Cardiac muscle cell (in vitro differentiated cells and primary cell): ENCODE measurements at places on chromosomes 6 and 20.
A peak's percentile ranks its signal among the peaks of the same experiment; 100 is the strongest.

- no peak for DNase-seq
Observed at GRCh38 chr20:38190166-38190565, 25.1 kb upstream of the TGM2 start.

DNA sequence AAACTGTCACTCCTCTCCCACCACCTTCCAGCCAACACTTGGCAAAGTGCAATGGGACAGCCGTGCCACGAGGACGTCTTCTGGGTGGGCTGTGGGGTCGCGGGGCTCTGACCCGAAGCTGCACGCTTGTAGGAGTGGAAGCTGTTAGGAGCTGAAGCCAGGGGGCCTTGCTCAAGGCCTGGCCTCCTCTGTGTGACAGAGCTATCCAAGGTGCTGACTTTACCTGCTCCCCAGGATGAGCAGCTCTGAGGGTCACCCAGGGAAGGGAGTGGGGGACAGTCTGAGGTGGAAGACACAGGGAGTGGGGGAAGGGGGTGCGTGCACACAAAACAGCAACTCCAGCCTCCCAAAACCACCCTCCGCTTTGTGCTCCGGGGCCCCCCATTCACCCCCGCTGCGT is 17.5 kb upstream of the CHRNA4 start:
- DNase-seq, result peak; percentile 84

GRCh38 chr6:152204591-152204990 is 397.1 kb downstream of the ESR1 start:
- no peak for DNase-seq

- no peak for DNase-seq
Observed at GRCh38 chr6:93048381-93048780, 371.0 kb downstream of the EPHA7 start.

DNA sequence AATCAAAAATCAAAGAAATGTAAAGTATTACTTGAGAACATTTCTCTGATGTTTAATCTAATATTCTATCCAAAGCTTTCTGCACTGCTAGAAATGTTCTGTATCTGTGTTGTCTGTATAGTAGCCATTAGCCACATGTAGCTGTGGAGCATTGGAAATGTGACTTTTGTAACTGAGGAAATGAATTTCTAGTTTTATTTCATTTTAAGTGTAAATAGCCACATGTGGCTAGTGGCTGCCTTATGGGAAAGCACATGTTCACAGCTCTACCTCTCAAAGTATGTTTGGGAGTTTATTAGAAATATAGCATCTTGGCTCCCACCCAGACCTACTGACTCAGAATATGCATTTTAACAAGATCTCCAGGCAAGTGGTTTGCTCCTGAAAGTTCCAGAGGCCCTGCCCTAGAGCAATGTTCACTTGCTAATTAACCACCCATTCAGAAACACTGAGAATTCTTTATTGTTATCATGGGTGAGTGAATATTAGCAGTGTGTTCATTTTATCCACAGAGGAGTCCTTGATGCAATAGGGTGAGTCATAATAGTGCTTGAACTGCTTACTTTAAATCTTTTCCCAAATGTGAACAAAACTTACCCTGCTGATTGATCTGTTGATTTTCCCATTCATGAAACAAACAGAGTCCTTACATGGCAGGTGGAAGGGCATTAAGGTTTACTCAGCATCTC is 282.7 kb downstream of the PLCB1 start:
- DNase-seq, result no peak

GRCh38 chr6:56799989-56800388 is 154.9 kb upstream of the BEND6 start:
- DNase-seq, result no peak

GRCh38 chr20:19976595-19977372 is 40.4 kb upstream of the NAA20 start:
- peak; percentile 79 for DNase-seq

DNA sequence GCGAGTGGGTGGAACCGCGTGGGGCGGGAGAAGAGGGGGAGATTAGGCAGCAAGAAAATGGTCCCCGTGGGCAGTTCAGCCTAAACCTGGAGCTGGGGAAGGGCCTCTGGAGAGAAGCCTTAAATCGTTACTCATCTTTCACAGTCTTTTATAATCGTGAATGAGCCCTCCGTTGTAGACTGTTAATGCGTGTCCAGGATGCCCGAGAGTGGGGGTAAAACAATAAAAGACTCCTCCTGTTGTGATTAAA is 11.0 kb upstream of the ELOVL5 start:
- no peak for DNase-seq

DNA sequence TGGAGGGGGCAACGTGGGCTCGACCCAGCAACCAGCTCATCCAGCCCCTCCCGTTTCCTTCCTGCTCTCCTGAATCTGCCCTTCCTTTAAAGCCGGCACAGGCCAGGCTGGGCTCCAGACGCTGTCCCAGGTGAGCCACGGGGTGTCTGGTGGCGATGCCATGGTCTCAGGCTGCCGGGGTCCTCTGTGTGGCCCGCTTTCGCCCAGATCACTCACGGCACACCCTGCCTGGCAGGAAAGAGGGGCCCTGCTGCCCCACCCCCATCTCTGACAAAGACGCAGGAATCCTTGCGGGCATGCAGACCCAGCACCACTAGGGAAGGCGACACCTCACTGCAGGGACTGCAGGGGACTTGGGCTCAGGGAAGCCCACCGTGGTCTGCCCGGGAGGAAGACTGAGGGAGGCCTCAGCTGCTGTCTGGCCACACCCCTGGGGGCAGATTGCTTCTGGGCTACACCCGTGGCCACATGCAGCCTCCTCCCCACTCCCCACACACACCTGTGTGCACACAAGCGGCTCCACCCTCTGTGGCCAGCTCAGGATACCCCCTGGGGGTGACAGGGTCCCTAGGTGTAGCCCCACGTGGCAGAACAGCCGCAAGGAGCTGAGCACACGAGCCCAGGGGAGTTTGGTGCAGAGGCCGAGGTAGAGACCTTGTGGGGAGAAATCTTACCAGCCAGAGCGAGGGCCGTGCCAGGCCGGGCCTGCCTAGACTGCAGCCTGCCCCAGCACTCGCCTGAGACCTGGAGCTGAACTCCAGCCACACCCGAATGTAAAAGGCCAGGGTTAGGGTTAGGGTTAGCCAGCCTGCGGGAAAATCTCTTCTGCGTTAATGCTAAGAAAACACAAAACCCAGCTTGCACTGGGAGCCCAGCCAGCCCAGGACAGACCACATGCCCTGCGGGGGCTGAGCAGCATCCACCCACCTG is 104.6 kb downstream of the DLL1 start:
- DNase-seq, result no peak

DNA sequence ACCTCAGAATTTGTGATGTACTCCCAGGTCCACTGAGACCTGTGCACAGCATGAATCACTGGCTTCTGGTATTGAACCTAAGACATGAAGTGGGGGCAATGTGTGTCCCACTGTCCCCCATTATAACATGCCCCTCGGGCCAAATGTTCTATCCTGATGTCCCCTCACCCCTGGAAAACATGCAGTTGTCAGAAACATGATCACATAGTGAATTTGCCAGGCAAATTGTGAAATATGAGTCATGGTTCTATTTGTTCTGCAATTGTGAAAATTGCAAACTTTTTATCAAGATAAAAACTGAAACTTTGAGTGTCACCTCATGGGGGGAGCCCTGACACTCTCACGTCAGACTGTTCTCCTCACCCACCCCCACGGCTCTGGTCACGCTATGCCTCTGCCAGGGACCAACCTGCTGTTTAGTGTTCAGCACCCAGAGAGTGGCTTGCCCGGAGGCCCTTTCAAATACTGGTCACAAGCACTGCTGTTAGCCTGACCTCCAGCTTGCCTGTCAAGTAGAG is 305.3 kb downstream of the CLIC5 start:
- DNase-seq, result peak; percentile 39

GRCh38 chr20:48374991-48375595 is 452.7 kb downstream of the PREX1 start:
- DNase-seq, result no peak

DNA sequence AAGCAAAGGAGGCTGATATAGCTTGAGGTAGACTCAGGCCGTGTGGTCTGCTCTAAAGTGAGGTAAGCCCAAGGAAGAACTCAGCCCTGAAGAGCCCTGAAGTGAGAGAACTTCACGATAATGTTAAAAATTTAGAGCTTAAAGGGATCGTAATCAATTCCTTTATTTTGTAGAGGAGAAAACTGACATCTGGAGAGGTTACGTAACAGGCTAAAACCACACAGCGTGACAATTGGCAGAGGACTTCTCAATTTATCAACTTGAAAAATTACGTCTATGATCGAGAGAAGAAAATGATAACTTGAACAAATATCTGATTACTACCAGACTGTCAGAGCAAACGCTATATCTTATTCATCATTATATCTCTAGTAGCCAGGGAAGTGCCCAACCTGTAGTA is 121.8 kb upstream of the FOXO3 start:
- DNase-seq, result peak; percentile 19

GRCh38 chr6:107396211-107396610 is 63.2 kb downstream of the PDSS2 start:
- DNase-seq, result no peak

DNA sequence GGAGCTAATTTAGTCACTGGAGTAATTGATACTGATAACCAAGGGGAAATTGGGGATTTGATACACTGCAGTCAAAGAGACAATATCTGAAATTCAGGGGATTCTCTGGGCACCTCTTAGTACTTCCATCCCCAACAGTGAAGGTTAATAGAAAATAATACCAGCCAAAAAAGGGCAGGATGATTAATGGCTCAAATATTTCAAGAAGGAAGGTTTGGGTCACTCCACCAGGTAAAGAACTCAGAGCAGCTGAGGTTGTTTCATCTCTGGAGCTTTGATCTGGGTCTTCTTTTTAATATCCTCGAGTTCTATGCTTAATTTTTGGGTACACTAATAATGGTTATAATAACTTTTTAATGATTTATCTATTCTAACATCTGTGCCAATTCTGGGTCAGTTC is 70.8 kb downstream of the CDKAL1 start:
- DNase-seq, result no peak

- peak; percentile 25 for DNase-seq
Observed at GRCh38 chr6:78810146-78810545, 57.2 kb upstream of the IRAK1BP1 start.

GRCh38 chr6:150503041-150503440 is 96.6 kb upstream of the PLEKHG1 start:
- DNase-seq, result no peak

DNA sequence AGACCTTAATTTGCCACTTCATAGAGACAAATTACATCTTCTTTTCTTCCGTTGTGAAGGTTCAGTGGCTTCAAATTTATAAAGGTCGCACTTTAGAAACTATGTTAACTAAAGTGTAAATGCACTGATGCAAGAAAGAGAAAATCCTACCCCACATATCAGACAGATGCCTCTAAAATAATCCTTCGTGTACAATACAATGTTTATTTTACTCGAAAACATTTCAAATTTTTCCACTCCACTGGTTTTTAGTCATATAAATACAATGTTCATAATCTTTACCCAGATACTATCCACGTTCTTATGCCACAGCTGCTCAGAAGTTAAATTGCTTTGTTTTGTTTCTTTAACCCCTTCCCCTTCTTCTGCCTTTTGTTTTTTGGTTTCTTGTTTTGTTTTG is 140.3 kb upstream of the LAMP5 start:
- no peak for DNase-seq

DNA sequence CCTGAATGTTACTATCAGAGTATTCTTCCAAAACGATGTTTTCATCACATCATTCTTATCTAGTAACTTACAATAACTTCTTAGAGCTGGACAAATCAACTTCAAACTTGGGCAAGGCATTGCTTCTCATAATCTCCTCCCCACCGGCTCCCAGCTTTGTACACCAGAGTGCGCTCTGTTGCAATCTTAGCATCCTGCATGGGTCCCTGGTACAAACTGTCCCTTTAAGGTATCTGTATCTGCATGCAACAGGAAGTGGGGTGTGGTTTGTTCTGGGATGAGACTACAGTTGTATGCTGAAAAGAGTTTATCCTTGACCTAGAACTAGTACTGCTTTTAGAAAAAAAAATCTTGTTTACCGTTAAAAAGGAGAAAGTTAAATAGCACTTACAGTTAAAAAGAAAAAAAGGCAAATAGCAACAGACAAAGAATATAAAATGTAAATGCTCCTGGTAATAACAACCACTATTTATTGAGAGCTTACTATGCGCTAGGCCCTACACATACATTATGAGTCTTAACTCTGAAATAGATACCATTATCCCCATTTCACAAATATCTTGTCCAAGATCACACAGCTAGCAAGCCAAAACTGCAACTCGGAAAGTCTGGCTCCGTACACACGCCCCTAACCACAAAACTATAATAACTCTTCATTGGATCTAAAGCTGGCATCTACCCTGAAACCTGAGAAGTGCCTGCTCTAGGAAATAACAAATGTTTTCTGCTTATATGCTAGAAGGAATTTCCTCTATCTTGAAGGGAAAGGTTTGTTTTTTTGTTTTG is 9.8 kb upstream of the HECA start:
- DNase-seq, result peak; percentile 65

- no peak for DNase-seq
Observed at GRCh38 chr6:130903007-130903406, 75.8 kb downstream of the SMLR1 start.

DNA sequence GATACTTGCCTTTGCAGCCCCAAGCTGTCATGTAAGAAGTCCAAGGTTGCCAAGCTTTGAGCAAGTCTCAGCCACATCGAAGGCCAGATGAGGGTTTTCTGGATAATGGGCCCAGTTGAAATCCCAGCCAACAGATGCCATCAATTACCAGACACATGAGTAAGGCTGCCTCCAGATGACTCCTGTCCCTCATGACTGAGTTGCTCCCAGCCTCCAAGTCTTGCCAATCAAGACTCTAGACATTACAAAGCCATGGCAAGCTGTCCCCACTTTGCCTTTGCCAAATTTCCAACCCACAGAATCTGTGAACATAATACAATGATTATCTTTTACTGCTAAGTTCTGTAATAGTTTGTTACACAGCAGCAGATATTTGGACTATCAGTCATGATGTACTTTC is 76.8 kb upstream of the ARMC2 start:
- DNase-seq, result no peak

DNA sequence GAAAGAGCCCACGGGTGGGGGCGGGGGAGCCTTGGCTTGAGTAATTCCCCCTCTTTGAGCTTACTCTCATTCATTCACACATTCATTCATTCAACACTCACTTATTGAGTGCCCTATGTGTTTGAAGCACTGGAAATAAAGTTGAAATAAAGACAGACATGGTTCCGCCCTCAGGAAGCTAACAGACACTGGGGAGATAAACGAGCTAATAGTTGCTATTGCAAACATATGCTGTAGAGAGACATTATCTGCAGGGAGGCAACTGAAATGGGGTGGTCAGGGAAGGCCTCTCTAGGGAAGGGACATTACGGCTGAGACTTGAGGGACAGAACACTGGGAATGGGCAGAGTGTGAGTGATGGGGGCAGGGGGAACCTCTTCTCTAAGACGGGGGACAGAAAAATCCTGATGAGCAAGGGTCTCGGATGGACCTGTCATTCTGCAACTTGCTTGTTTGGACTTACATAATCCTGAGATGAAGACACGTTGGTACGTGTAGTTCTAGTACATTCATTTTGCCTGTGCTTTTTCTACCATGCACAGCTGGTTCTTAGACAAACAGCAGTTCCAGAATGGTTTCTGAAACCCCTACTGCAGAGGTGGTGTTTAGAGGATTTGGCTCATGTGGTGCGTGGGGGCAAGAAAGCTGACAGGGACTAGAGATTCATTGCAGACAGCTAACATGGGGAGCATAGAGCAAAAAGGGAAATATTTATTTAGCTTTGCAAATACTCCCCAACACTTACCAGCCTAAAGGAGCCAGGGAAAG is 71.1 kb upstream of the BLCAP start:
- DNase-seq, result no peak

- DNase-seq, result no peak
Observed at GRCh38 chr6:144873623-144874378, 588.7 kb downstream of the UTRN start.

GRCh38 chr6:153801917-153802316 is 237.1 kb upstream of the OPRM1 start:
- DNase-seq, result no peak
